Osteoblast (primary cell): ENCODE measurements at places on chromosomes 5 and 9. TPM values are rescaled to one million over a fixed set of nuclear protein-coding genes. Genes with fewer than 3 reads are reported as not detected.

- no peak overlapping the region for H3K27ac ChIP-seq
- H3K27me3 ChIP-seq, result no peaks in the 10 kb centered on the region
- no peak for DNase-seq
Observed at GRCh38 chr5:116562669-116563068, 12.0 kb downstream of the SEMA6A start.

GRCh38 chr5:73812962-73813588 is 187.1 kb downstream of the ARHGEF28 start:
- DNase-seq, result no peak
- H3K27me3 ChIP-seq, result no peaks in the 10 kb centered on the region

DNA sequence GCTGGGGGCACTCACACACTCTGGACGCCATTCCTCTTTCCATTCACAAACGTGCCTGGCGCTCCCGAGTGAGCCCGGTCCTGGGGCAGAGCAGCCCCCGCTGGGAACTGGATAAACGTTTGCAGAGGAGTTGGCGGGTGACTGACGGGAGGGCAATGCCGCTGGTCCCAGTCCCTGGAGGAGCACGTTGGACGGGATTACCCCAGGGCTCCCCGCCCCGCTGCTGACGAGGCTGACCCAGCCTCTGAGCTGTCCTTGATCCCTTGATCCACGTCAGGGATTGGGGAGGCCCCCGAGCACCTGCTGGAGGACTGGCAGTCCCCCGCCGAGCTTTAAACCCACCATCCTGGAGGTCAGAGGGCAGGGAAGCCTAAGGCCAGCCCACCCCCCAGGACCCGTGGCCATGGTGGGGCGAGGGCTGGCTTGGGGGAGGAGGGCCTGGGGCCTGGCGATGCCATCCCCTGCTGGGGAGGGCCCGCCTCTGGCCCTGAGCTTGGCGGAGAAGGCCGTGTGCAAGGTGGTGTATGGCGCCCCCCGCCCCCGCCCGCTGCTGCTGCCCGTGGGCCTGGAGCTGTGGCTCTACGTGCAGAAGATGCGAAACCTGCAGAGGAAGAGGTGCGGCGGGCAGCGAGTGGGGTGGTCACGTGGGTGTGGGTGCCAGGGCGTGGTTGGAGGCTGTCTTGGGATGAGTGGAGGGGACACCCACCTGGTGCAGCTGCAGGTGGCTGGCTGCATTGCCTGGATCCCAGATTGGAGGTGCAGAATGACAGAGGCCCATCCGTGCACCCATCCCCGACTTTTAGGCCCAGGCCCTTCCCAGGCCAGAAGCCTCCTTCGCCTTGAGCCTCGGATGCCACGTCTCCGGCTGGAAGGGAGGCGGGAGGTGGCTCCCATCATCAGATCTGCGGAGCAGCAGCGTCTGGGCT is 4.5 kb downstream of the GPSM1 start:
- peaks cover 20% of the 10 kb centered on the region for H3K36me3 ChIP-seq
- H3K27ac ChIP-seq, result no peak overlapping the region
- peaks cover 17% of the 10 kb centered on the region for H3K4me1 ChIP-seq
- H3K27me3 ChIP-seq, result no peaks in the 10 kb centered on the region

- H3K36me3 ChIP-seq, result no peaks in the 10 kb centered on the region
- H3K27me3 ChIP-seq, result no peaks in the 10 kb centered on the region
- H3K4me1 ChIP-seq, result peaks cover 4% of the 10 kb centered on the region
- DNase-seq, result no peak
- no peak overlapping the region for H3K4me3 ChIP-seq
Observed at GRCh38 chr5:160485364-160485969, 63.8 kb downstream of the PTTG1 start.

The PDZD2 gene
- total RNA-seq, result 0.29 and 0.36 TPM in 2 replicates

The DND1 gene
- 0.59 TPM in 1 of 2 replicates, not detected in the other for total RNA-seq
